CD4-positive, alpha-beta T cell treated with Interferon gamma for 1 hour (primary cell): ENCODE measurements at places on chromosomes 16 and 17.

DNA sequence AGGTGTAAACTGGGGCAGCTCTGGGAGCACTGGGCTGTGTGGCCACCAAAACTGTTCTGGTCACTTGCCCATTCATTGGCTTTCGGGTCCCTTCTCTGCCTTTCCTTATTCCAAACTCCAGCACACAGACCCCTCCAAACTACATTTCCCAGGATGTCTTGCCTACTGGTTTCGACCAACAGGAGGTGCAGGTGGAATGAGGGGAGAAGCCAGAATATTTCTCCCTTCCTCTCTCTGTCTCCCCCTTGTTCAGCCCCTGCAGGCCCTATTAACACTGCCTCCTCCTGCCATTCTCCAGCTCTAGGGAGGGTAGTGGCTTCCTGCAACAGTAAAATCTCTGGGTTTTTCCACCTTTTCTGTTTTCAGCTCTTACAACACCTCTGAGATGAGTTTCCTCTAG, 13.2 kb upstream of the NAGPA start:
- no peak for DNase-seq

GRCh38 chr16:58243528-58244004, 45.7 kb upstream of the CSNK2A2 start:
- no peak for DNase-seq

GRCh38 chr17:77419547-77420094, 278.9 kb downstream of the SEC14L1 start:
- no peak for DNase-seq

- DNase-seq: no peak
Measured at GRCh38 chr16:83674931-83675535, 132.7 kb upstream of the HSBP1 start.

- DNase-seq: no peak
Measured at GRCh38 chr17:36063786-36064541, at the start of gene CCL18. Gene CCL18 (plus strand): TSS chr17:36064272. CDS start chr17:36064343, 71 bp downstream.

DNA sequence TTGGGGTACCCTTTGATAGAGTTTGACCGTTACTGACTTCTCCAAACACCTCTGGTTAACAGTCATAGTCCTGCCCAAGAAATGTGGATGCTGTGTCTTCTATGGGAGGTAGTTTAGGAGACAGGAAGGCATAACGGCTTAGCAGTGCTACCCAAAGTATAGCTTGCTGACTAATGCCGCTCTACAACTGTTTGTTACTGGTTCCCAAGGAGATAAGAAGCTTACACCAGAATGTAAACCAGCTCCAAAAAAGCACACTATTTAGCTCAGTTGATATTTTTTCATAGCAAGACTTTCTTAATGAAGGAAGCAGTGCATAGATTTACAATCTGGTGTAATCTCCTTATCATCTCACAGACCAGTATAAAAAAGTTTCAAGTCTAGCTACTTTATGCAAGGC, 95.7 kb downstream of the HS3ST3B1 start:
- DNase-seq: no peak

DNA sequence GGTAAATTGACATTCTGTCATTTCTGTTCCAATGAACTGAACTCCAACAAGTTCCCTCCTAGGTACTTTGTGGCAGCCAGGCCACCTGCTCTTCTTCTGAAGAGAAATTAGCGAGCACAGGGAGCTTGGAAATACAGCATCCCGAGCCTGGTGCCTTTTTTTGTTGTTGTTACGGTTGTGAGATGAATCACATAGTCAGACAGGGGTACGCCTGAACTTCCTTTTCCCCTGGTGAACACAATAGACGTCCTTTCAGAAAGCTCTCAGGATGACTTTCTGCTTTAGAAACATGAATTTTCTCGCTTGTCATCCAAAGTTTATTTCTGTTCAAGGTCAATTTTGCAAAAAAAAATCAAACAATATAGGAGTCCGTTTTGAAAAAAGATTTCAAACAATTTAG, 53.9 kb upstream of the XYLT1 start:
- no peak for DNase-seq

- no peak for DNase-seq
Measured at GRCh38 chr17:42766124-42766523, 5.1 kb downstream of the RAMP2 start.

DNA sequence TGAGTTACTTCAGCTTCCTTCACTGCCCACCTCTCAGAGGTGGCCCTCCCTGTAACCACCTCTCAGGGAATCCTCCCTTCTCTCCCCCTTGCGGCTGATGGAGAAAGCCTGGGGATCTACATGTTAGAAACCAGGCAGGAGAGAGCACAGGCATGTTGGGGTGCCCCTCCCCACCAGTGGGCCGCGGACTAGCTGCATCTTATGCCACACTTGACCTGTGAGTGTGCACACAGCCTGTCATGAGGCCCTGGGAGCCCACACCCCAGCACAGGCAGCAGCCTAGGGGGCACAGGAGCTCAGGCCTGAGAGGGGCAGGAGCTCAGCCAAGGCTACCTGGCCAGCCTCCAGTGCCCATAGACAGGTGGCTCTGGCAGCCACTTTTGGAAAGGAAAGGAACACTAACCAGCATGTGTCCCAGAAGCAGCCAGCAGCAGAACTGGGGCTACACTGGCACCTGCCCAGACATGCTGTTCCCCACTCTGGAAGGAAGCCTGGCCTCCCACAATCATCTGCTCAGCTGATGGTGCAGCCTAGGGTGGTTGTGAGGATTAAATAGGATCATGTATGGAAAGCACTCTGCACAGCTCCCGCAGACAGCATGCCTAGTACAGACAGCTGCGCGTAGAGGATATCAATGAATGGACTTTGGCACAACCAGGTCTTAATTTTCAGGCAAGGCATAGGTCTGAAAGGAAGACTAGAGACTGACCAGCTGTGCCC, 60.5 kb downstream of the TMEM132E start:
- no peak for DNase-seq

- DNase-seq: no peak
Measured at GRCh38 chr16:47142486-47142820, 1.3 kb downstream of the NETO2 start.

GRCh38 chr17:14069251-14070021, at the start of gene COX10:
Gene COX10 (plus strand): TSS chr17:14069504. CDS start chr17:14069606, 102 bp downstream.
- DNase-seq: peak; percentile 79
